Right forelimb (tissue), 1 donor: ENCODE measurements at places on chromosomes 12 and 14.
A peak's percentile ranks its signal among the peaks of the same experiment; 100 is the strongest.

GRCh38 chr12:7782055-7782454 lies 7.1 kb upstream of the NANOG start:
- DNase-seq: no peak

GRCh38 chr12:102673606-102674005 lies 193.2 kb upstream of the IGF1 start:
- no peak for DNase-seq

GRCh38 chr12:71447691-71448132 lies 8.1 kb downstream of the LGR5 start:
- DNase-seq: no peak

GRCh38 chr14:29687866-29688265 lies 239.8 kb downstream of the PRKD1 start:
- no peak for DNase-seq

DNA sequence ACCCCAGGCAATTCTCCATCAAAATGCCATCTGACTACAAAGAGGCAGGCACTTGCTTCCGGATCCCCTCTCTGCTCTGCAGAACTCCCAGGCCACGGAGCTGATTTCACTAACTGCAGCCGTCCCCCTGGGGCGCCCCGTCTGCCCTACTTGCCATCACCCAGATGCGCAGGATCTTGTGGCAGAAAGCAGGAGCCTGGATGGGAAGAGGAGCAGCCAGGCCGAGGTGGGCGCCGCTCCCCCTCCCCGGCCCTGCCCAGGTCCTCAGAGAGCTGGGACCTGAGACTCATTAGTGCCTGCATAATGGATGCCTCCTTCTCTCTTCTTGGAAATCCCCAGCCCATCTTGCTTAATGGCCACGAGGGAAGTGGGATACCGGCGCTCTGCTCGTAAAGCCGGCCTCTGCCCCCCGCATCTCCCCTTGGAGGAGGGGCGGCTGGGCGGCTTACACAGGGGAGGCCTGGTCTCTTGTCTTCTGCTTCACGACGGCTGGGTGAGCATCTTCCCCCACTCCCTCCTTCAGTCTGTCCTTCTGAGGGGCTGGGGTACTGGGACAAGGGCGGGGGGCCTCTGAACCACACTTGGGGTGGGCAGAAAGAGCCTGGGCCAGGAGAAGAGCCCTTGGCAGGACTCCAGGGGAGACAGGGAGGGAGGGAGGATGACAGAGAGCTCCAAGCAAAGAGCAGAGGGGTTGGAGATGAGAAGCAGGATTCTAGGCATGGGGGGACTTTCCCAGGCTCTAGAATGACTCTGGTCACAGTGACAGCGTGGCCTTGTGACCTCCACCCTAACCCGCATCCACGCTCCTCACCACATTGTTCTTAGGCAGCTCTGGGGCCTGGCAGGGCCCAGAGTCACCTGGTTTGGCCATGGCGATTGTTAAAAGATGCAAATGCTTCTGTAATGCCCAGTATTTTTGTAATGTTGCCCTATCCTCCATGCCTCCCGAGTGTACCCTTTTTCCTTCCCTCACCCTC lies 19.4 kb upstream of the EML1 start:
- peak; percentile 38 for DNase-seq

DNA sequence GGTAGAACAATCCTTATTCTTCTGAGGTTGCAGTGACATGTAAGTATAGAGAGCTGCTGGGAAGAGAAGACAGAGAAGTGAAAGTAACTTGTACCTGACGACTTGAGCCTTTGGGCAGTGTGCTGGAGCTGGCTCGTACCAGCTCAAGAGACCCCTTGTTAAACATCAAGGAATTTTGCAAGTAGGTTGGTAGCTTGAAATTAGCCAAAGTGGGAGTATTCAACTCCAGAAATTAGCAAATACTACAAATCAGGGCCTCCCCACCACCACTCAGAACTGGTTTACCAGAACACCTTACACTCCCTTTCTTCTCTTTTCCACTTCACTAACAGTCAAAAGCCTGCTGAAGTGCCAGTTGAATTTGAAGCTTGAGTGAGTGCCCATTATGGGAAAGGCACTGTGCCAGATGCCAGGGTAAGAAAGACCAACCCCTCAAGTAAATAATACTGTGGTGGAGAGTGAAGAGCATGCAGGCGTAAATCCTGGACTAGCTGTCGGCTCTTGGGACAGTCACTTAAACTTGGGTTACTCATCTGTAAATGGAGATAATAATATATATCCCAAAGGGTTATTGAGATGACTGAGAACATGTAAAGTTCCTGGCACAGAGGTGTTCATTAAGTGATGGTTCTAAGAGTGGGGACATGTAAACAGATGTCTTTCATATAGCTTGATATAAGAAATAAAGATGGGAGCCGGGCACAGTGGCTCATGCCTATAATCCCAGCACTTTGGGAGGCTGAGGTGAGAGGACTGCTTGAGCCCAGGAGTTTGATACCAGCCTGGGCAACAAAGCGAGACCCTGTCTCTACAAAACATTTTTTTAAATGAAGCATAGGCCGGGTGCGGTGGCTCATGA lies 27.0 kb upstream of the EID3 start:
- no peak for DNase-seq

DNA sequence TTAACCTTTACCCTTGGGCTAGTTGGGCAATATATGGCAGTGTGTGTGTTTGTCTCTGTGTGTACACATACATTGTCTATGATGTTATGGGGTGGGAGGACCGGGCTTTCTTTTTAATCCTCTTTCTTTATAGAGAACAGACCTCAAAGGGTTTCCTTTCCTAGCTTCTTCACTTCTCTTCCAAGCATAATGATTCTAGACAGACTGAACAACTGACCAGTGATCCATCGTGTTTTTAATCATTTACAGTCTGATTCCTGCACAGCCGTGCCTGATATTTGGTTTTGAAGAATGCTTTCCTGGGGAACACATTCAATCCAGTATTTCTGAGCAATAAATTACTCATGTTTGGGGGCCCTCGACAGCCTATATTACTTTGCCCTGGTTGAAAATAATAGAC lies 481.1 kb upstream of the DCN start:
- DNase-seq: no peak

DNA sequence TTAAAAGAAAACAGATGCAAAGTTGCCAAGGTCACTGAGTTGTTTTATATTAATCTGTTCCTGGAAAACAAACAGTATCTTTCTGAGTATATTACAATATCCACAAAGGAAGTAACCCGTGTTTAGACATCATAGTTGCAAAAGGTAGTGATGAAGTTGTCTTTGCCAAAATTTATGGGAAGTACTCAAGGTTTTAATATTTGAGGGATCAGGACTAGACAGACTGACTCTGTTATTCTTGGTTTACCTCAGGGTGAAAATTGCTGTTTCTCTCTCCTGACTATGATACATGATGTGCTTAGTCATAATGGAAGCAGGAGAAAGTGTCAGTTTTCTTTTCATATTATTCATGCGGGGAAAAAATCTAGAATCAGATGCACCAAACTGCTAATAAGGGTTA lies 28.3 kb downstream of the TMEM233 start:
- no peak for DNase-seq

DNA sequence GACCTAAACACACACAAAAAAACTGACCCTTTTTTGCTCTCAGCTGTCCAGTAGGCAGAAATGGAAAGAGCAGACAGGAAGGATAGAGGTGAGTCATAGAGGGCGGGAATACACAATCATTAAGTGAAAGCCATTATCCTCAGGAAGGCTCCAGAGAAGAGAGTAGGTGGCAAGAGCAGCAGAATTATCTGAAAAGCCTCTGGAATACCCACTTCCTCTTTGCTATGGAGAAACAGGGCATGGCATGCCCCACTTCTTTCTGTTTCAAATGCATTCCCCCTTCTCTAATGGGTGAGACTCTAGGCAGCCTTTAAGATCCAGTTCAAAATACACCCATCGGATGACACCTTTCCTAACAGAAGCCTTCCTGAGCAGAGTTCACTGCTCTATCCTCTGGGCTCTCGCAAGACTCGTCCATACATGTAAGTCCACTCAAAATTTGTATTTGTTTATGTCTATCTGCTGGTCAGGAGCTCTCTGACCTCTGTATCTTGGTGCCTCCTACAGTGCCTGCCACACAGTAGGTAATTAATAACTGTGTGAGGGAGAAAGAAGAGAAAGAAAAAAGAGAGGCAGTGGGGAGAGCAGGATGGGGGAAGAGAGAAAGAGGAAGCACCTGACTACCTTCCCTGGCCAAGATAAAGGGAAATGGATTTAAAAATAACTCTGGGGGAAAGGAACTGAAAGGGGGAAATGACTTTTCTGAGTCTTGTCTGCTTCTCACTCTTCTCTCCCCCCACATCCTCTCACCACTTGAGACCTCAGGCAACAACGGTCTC lies 8.5 kb downstream of the KLHL33 start:
- DNase-seq: no peak

DNA sequence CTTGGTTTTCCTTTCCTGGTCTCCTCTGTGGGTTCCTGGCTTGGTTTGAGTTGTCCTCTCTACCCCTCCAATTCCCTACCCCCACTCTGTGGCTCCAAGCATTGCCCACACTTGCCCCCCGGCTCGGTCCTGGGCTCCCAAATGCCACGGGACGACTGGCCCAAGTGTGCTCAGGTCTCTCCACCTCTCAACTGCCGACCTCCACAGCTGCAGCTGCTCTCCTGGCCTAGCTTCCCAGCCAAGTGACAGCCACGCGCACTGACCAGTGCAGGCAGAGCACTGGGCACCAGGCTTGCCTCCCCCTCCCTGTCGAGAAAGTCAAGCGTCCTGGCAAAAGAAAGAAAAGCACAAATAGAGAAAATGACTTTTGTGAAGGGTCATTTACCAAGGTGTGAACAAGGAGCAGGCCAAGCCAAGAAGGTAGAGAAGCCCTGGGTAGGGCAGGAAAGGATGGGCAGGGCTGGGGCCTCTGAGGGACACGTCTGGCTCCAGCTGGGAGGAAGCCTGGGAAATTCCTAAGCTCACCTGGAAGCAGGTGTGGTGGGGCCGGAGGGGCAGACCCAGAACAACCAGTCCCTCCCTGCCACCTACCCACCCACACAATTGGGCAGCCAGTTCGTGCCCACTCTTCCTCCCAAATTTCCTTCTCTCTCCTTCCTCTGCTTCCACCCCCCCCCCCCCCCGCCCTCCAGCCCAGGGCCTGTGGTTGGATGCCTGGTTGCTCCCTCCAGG lies 1.8 kb upstream of the CEP170B start:
- no peak for DNase-seq

DNA sequence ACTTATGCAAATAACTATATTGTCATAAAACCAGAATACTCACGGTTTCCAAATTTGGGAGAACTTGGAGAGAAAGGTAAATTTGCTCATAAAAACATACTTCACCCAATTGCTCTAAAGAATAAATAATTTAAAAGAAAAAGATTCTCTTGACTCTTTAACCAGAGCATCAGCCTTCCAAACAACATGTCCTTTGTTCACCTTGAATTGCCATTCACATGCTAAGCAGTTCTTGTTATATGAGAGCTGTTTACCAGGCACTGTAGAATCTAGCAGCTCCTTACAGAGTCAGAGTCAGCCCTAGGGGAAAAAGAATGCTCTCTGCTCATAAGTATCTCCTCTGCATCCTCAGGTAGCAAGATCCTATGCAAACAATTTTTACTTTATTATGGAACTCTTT lies 10.2 kb downstream of the SLCO1A2 start:
- DNase-seq: no peak

DNA sequence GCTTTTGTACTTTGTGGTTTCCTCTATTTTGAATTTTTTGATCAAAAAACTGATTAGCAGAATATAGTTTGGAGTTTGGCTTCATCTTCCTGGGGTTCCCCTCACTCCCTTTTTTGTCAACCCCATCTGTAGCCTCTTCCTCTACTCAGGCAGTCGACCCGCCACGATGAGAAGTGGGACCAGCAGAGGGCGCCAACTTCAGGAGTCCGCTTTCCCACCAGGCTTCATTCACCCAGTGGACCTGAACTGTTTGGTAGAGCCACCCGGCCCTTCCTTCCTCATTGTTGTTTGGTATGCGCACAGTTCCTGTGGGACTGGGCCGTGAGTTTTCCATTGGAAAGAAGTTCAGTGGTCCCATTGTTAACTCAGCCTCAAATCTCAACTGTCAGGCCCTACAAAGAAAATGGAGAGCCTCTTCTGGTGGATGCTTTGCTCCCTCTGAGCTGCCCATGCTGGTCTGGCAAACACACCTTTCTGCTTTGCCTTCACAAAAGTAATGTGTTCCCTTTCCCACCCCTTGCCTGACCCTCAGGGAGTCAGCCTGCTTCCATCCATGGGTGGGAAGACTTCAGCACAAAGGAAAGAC lies 21.7 kb downstream of the TMBIM6 start:
- peak; percentile 70 for DNase-seq

GRCh38 chr12:39000370-39000769 lies 95.0 kb upstream of the CPNE8 start:
- DNase-seq: no peak
